Naive thymus-derived CD4-positive, alpha-beta T cell (primary cell): ENCODE measurements at places on chromosomes 3 and 15.
A peak's percentile ranks its signal among the peaks of the same experiment; 100 is the strongest.

DNA sequence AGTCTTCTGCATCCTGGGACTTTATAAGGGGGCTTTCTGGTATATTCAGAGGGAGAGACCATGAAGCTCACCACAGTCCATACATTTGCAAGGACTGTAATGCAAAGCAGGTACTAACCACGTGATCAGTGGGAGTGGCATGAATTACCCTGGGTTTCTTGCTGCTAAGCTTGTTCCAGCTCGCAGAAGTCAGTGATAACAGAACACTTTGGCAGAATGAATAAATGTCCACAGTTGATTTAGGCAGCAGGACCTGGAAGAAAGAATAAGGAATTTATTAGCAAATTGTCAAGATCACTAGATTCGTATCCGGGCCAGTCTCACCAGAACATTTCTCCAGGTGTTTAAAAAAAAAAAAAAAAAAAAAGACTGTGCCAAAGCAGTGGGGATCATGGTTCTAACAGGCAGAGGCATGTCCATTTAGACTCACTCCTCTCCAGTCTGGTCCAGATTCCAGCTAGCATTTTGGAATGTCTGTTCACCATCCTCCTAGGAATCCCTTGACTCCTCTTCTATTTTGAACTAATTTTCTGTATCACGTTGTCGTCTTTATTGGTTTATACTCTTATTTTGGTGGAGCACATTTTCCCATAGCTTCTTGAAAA lies 24.5 kb downstream of the HHLA2 start:
- no peak for DNase-seq

DNA sequence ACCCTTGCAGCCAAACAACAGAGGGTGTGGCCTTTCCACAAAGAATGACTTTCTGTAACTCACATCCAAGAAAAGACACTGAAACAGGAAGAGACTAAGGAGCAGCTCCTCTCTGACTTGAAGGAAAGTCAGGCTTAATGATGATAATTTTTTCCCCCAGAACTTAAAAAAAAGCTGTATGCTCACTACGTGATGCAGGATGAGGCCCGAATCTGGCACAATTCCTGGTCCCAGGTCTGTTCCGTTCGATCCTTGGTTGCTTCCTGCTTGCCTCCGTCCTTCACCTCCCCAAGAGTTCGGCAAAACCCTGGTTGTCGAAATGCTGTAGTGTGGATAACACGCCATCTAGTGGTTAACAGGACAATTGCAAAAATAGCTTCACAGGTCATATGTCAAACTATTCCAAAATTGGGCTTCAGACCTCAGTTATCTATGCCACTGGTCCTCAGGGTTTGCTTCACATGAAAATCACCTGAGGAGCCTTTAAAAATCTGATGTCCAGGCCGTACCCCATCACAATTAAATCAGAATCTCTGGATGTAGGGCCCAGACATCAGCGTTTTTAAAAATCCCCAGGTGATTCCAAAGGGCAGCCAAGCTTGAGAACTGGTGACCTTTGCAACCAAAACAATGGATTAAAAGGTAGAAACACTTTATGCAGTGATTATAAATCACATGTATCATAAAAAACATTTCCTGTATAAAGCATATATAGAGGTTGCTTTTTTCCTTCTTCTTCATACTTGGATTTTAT lies 28.1 kb upstream of the SYNM start:
- DNase-seq: peak; percentile 20

- DNase-seq: no peak
These were observed 117.9 kb downstream of the HERC1 start for GRCh38 chr15:63715818-63716217.

DNA sequence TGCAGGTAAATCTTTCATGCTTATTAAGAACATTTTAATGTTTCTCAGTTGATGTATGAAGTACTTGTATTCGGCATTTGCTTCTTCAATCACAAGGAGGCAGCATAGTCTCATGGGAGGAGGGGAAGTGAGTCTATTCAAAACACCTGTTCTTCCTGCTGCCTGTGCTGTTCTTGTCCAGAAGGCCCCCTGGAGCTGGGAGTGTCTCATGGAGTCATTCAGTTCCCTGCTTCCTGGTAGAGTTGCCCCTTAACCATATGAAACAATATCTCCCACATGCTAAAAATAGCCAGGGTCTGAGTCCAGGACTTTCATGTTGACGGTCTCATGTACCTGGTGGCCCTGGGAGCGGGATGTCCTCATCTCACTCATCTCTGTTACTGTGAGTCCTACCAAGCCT lies 15.5 kb upstream of the PPP1R2 start:
- DNase-seq: peak; percentile 74

- no peak for DNase-seq
These were observed 110.4 kb downstream of the TMEM266 start for GRCh38 chr15:76169911-76170800.

DNA sequence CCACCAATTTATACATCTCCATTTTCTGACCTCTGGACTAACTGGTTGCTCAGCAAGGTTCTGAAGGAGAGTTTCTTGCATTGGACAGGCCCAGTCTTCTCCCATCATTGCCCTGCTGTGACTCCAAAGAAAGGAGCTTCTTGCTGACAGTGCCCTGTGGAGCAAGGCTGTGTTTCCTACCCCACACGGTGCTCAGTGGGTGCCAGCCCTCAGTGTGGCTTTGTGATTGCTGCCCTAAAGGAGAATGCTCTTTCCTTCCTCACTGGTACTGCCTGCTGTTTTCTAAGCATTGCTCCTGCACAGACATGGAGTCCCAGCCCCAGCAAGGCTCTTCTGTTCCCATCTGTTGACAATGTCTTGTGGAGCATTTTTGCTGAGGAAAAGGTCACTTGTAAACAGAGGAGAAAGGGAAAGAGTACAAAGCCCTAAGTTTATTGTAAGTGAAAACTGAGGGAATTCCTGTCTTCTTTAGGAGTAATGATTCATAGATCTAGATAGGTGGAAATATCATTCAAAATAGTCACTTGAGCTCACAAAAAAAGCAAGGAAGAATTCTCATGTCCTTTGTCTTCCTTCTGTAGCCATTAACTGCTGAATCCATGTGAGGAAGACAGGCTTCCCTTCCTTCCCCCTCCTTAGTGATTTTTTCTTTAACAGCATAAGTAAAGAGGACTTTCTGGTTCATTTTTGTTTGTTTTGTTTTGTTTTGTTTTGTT lies 62.9 kb downstream of the HMG20A start:
- no peak for DNase-seq

DNA sequence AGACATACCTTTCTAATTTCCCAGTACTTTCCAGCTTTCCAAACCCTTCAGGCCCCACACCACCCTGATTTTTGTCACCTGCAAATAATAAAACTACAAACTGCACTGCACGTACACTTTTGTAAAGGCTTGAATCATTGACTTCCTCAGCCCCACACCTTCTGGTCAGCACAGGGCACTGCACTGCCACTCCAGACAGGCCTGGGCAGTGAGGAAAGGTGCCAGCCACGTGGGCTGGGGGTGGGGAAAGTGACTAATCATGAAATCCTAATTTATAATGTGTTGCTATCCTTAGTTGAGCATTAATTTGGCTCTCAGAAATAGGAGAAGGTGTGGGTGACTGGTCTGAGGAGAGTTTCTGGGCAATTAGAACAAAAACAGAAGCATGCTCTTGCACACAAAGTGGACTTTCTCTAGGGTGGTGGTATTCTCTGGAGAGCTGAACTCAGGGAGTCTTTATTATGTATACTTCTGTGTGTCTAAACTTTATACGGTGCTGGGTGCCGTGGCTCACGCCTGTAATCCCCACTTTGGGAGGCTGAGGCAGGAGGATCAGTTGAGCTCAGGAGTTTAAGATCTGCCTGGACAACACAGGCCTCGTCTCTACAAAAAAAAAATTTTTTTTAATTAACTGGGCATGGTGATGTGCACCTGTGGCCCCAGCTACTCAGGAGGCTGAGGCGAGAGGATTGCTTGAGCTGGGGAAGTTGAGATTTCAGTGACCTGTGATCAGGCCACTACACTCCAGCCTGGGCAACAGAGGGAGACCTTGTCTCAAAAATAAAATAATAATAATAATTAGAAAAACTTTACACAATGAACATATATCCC lies 58.2 kb upstream of the FLNB start:
- DNase-seq: no peak

DNA sequence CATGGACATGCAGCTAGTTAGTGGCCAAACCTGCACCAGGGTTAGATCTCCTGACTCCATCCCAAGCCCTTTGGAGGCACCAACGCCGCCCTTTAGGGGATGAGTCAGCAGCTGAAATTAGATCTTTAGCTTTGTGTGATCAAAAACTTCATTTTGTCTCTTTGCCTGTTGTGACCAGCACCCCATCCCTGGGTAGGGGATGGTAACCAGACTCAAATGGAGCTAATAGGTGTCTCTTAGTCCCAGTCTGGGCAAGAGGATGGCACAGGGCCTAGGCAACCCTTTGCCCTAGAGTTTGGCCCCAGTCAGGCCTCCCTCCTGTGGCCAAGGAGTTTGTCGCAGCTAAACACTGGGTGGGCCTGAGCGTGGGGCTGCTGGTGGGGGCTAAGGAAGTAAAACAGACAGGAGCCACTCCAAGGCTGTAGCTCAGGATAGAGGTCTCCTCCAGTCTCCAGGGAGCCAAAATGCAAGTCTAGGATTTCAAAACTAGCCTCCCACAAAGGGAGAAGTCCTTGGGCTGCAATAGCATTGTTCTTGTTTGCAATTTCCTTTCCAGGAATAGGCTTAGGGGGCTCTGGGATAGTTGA lies 105.1 kb downstream of the CPN2 start:
- DNase-seq: no peak

DNA sequence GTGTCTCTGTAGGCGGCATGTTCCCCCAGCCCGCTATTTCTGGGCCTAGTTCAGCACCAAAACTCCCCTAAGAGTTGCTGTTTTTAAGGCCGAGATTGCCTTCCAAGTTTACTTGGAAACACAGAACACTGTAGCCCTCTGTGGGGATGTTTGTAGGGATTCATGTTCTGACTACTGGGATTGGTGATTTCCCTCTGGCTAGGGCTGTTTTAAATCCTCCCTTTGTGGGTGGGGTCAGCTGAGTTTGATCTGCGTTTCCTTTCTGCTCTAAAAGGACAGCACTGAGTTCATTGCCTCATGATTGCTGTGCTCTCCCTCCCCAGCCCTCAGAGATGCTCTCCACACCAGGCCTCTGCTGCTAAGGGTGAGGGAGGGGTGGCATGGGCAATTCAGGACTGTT lies 640.6 kb upstream of the DPPA4 start:
- DNase-seq: no peak

GRCh38 chr15:99170476-99171065 lies 65.7 kb downstream of the SYNM start:
- DNase-seq: no peak

GRCh38 chr15:98548139-98548971 lies 100.0 kb upstream of the IGF1R start:
- DNase-seq: peak; percentile 12

DNA sequence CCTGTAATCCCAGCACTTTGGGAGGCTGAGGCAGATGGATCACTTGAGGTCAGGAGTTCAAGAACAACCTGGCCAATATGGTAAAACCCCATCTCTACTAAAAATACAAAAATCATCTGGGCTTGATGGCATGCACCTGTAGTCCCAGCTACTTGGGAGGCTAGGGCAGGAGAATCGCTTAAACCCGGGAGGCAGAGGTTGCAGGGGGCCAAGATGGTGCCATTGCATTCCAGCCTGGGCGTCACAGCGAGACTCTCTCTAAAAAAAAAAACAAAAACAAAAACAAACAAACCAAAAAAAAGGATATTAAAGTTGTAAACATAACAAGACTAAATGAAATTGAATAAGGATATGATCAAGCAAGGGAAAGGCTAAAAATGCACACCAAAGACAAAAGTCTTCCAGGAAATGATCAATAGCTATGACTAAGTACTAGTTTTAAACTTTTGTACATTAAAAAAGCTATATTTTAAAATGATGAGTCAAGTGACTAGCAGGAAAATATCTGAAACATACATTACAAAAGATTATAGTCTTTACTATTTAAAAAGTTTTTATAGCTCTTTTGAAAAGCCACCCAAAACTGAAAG lies 28.6 kb downstream of the KLHL6 start:
- no peak for DNase-seq

- DNase-seq: no peak
These were observed 136.6 kb downstream of the MCTP2 start for GRCh38 chr15:94367726-94368535.

DNA sequence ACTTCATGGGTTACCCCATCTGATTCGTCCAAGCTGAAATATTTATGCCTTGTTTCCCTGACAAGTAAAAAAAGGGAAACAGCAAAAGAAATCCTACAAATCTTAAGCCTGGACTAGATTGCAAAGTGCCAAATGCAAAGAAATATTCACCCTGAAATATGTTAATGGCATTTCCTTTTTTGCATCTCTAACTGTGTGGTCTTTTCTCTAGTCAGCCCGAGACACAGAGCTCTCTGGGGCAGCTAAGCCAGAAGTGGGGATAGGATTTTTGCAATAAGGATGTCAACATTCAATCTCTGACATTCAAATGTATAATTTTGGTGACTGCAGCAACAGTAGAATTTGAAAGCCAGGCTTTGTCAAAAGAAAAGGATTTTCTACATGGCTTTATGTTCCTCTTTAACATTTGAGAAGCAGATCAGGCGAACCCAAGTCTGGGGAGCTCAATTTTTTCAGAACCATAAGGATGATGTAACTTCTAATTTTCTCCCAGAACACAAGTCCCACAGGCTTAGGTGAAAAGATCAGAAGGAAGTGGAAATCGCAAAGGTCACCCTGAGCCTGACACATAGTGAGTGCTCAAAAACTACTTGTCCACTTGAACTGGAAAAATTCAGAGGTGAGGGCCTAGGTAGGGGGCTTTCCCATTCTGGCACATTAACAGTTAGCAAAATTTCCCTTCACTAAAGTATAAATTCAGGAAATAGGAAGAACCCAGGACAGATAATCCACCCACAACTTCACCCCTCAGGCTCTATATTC lies 28.2 kb upstream of the KCNMB3 start:
- DNase-seq: no peak

DNA sequence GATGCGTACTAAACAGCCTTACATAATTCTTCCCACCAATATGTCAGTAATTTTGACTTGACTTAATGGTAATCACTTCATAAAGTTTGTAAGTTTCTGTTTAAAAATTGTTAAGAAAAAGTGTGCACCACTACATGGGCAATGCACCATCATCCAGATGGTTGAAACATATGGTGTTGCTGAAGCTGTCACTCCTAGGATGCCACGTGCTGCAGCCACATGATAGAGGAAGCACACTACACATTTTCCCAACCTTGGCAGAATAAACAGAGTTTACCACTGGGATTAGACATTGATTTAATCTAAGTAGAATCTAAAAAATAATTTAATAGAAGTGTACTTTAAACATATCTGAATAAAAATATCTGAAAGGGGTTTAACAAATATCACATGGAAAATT lies 1209.9 kb downstream of the NSUN3 start:
- DNase-seq: no peak

GRCh38 chr15:95930659-95931375 lies 399.7 kb upstream of the NR2F2 start:
- DNase-seq: no peak

- no peak for DNase-seq
These were observed 112.5 kb downstream of the TIGIT start for GRCh38 chr3:114406286-114406685.
